SK-N-SH treated with all-trans-retinoic acid at 6 μM for 48 hours (cell line): ENCODE measurements at places on chromosomes 6 and 20.

DNA sequence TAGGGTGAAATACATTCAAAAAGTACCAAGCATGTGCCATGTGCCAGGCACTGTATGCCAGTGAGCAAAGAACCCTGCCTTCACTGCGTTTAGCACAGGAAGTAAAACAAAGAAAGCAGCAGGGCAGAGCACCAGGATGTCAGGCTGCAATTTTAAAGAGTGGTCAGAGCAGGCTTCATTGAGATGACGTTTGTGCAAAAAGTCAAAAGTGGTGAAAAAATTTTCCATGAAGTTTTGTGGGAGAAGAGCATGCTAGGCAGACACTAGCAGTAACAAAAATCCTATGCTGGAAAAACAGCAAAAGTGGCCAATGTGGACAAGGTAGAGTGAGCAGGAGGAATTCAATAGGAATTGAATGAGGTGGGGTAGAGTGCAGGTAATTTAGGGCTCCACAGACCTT, 31.3 kb downstream of the AKIRIN2 start:
- ATAC-seq: no peak

DNA sequence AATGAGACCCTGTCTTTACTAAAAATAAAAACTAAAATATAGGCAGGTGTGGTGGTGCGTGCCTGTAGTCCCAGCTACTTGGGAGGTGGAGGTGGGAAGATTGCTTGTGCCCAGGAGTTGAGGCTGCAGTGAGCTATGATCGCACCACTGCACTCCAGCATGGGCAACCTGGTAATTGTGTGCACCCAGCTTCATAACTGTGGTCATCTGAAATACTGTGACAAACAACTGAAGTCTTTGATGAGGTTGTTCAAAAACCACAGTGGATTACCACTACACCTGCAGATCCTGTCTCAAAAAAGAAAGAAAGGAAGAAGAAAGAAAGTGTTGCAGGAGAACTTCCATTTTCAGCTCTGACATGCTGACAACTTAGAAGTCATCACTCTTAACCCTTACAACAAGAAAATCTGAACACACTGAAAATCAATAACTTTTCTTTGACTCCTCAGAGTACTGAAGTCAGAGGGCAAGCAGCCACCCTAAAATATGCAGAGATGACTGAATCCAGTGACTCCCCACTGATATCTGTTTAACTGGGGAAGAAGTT, 13.8 kb upstream of the ZBP1 start:
- ATAC-seq: no peak

- no peak for ATAC-seq
These were observed 10.2 kb downstream of the TAAR1 start for GRCh38 chr6:132648828-132649227.

DNA sequence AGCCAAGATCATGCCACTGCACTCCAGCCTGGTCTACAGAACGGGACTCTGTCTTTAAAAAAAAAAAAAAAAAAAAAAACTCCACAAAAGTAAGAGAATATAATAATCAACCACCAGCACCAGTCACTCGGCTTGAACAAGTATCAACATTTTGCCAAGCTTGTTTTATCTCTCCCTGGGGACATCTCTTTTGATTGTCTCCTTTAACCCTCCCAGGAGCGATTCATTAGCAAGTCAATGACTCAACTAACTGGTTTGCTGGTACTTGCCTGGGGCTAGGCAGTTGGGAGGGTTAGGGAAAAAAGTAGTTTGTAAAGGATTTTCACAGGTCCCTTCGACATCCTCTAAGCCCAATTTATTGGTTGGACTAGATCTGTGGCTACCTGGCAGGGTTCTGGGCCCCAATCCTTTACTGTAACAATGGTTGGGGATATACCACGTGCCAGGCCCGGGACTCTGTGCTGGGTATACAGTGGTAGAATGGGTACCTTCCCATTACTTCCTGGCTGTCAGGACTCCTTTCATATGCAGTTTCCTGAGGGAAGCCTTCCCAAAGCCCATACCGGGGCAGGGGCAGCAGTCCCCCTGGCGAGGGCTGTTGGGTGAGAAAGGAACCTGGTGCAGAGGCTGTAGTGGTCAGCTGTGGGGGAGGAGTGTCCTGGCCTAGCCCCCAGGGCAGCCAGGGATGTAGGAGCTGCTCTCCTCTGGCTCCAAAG, 12.2 kb downstream of the TGIF2 start:
- ATAC-seq: no peak

GRCh38 chr6:53410508-53411258, 61.9 kb upstream of the ELOVL5 start:
- peak; percentile 98 for ATAC-seq

- ATAC-seq: no peak
These were observed 20.4 kb upstream of the SYNJ2 start for GRCh38 chr6:157961153-157961831.

- ATAC-seq: no peak
These were observed 14.8 kb downstream of the MARCKS start for GRCh38 chr6:113871975-113872374.

DNA sequence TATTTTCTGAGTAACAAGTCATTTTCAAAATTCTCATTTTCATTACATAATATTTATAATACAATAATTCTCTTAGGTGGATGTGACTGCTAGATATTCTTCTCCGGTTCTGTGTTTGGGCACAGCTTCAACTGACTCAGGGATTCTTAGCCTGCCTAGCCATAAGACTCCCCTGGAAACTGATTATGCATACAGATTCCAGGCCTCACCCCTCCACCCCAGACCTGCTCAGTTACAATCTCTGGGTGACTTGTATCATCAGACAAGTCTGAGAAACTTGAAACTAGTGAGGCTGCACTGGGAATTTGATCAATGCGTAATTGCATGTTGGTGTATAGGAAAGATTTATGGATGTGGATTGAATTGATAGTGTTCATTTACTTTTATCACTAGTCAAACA, 25.4 kb downstream of the FLRT3 start:
- ATAC-seq: no peak

DNA sequence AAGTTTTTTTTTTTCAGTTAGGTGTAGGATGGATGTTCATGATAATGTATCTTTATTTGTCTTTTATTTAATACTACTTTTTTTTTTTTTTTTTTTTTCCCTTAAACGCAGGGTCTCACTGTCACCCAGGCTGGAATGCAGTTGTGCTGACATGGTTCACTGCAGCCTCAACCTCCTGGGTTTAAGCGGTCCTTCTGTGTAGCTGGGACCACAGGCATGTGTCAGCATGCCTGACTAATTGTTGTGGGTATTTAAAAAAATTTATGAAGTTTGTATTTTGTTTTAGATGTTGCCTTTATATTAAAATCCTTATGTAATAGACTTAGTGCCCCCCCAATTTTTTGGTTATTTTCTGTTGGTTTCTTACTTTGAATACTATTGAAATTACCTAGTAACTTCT, 42.6 kb downstream of the NCOA3 start:
- peak; percentile 59 for ATAC-seq

GRCh38 chr6:25340431-25341202, 61.4 kb downstream of the CARMIL1 start:
- no peak for ATAC-seq

DNA sequence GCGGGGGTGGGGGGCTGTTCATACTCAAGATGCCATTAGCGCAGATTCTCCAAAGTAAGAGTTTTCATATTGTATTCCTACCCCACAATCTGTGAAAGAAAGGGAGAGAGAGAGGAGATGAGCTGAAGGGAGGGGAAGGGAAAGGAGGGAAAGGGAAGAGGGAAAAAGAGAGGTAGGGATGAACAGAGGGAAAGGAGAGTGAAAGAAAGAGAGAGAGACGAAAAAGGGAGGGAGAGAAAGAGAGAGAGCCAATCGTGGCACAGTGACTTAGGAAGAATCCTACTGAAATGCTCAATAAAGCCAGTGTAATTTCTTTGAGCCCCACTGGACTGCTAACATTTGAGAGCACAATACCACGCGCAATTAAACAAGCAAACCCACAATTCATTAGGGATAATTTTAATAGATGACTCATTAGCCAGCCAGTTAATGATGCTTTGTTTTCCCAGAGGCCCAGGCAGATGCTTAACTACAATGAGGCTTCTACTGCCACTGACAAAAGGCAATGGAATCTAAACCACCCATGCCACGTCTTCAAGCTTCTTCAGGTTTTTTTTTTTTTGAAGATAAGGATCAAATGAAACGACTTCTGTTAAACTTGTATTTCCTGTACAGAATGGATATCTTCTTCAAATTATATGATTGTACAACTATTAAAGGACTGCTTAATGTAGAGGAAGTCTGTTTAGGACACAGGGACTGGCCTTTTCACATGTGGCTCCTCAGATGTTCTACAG, 306.8 kb downstream of the FOXC1 start:
- peak; percentile 63 for ATAC-seq

- no peak; the same call in 2 of the 3 replicates for ATAC-seq
These were observed 145.6 kb upstream of the MANEA start for GRCh38 chr6:95431637-95432228.

- ATAC-seq: no peak
These were observed 37.4 kb upstream of the HDAC2 start for GRCh38 chr6:114008331-114008730.

- ATAC-seq: no peak
These were observed 202.0 kb downstream of the ZFAND3 start for GRCh38 chr6:38021571-38021970.

GRCh38 chr6:141580988-141581552, 551.7 kb upstream of the GJE1 start:
- peak; percentile 82 for ATAC-seq

DNA sequence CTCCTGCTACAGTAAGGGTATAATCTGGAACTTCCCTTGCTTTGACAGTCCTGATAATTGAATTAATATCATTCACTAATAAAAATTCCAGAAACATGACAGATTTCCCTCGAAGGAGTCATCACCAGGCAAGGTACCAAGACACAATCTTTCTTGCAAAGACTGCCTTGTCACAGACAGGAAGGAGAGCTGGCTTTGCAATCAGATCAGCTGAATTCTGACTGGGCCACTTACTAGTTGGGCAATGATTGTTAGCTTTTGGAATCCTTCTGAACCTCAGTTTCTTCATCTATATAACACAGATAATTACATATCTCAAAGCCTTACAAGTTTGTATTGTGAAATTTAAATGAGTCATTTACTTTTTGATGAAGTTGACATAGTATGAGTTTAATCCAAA, 344.2 kb downstream of the RFPL4B start:
- ATAC-seq: peak; percentile 94

GRCh38 chr6:53168516-53169267, 20.1 kb upstream of the GCM1 start:
- ATAC-seq: no peak

GRCh38 chr20:61644378-61645076, 392.5 kb downstream of the CDH4 start:
- no peak for ATAC-seq

DNA sequence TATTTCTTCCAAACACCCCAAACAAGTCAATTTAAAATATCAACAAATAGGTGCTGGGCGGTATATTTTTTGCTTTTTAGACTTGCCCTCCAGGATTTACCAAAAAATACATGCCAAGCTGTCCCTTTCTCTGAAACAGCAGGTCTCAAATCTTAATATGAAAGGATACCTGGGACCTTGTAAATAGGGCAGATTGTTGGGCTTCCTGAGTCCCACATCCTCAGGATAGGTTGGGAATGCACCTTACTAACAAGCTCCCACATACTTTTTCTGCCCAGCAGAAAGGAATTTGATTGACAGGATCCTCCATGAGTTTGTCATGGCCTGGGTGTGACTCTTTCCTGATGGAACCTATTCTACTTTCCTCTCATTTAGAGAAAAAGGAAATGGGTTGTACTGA, 4.9 kb upstream of the SLC24A3 start:
- no peak for ATAC-seq

DNA sequence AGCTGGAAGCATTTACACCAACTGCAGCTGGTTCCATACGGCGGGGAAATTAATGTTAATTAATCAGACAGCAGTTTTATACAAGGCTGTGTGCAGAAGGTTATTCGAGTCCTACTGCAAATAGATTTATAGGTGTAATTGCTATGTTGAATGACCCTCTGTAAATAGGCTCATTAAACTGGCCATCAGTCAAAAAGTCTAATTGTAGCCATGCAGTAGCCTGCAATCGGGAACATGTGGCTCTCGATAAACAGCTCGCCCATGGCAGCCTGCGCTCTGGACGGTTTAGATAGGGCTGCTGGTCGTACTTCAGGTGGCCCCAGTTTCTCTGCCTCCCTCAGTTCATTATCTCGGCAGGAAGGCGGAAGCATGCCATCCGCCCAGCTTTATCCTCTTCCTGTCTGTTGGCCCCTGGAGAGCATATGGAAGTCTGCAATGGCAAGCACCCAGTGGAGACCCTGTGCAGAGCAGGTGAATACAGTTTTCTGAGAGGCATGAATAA, 143.2 kb downstream of the MBOAT1 start:
- no peak for ATAC-seq

- no peak for ATAC-seq
These were observed 2.3 kb downstream of the CCND3 start for GRCh38 chr6:41939176-41939847.

GRCh38 chr6:46327779-46328178, 157.0 kb upstream of the ENPP5 start:
- ATAC-seq: no peak

DNA sequence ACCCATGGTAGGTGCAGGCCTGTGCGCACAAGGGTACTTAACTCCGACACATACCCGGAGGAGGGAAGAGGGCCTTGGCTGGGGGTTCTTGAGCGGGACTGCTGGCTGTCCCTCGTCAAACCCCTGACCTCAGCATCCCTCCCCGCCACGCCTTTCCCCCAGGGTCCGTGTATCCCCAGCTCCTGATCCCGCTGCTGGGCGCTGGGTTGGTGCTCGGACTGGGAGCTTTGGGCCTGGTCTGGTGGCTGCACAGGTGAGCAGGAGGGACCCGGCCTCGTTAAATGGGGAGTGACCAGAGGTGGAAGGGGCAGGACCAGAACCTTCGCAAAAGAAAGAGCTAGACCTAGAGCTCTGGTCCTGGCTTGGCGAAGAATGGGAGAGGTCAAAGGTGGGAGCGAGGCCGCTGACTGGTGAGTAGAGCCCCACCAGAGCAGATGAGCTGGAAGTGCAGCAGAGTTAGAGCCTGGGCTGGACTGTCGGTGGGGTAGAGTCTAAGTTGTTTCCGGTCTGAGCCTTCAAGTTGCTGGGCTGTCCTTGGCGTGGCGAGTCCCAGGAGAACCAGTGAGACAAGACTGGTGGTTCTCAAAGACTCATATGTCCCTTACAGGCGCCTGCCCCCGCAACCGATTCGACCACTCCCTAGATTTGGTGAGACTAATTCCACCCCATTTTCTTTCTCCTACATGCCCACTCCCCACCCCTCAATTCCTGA, 963 bp downstream of the MPIG6B start:
- no peak; the same call in 2 of the 3 replicates for ATAC-seq

- ATAC-seq: no peak
These were observed 20.3 kb downstream of the PRDM1 start for GRCh38 chr6:106106276-106107042.
